ENCODE measurements at places on chromosomes 16 and 17.

DNA sequence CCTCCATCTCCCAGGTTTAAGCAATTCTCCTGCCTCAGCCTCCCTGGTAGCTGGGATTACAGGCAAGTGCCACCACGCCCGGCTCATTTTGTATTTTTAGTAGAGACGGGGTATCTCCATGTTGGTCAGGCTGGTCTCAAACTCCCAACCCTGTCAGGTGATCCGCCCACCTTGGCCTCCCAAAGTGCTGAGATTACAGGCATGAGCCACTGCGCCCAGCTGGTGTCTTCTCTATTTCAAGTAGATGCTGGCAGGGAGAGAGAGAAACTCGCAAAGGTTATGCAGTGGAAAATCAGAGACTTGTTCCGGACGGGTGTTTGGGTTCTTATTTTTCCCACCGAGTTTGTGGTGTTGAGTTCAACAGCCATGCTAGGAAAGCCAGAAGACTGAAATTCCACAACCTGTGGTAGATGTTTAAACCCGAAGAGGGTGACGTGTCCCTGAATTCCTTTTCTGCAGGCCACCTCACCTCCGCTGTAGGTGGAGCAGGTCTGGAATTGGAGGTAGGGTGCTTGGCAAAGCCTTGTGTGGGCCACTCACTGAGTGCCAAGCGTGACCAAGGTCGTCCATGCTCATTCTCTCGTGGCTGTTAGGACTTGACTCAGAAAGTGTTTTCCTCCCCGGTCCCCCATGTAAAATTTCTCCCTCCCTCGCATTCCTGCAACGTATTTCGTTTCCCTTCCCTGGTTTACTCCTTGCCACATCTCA is 7.3 kb upstream of the ZDHHC7 start:
- DNase-seq: no peak

DNA sequence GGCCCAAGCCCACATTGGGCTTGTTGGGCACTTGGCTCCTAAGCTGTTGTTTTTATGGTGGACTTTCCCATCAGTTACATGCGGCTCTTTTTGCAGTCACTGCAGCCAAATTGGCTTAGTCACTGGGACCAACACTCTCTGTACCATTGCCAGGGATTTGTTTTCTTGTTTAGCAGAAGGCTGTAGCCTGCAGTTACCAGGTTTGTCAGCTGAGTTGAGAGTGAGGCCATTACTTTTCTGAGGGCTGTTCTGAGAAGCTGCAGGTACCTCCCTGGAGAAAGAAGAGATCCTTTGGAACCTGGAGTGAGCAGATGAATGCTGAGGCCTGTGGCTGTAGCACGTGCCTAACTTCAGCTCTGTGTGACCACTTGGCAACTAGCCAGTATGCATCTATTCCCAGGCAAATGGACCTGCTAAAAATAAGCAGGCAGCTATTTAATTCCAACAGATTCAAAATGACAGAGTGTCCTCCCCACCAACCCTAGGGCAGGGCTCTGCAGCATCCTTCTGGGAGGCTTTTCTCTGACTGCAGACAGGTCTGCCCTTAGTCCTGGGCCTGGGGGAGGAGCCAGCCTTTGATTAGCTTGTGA is 12.9 kb downstream of the AKAP1 start:
- no peak for DNase-seq

- DNase-seq: peak; percentile 54
Observed at GRCh38 chr17:81513753-81514488, 1.3 kb upstream of the ACTG1 start.

DNA sequence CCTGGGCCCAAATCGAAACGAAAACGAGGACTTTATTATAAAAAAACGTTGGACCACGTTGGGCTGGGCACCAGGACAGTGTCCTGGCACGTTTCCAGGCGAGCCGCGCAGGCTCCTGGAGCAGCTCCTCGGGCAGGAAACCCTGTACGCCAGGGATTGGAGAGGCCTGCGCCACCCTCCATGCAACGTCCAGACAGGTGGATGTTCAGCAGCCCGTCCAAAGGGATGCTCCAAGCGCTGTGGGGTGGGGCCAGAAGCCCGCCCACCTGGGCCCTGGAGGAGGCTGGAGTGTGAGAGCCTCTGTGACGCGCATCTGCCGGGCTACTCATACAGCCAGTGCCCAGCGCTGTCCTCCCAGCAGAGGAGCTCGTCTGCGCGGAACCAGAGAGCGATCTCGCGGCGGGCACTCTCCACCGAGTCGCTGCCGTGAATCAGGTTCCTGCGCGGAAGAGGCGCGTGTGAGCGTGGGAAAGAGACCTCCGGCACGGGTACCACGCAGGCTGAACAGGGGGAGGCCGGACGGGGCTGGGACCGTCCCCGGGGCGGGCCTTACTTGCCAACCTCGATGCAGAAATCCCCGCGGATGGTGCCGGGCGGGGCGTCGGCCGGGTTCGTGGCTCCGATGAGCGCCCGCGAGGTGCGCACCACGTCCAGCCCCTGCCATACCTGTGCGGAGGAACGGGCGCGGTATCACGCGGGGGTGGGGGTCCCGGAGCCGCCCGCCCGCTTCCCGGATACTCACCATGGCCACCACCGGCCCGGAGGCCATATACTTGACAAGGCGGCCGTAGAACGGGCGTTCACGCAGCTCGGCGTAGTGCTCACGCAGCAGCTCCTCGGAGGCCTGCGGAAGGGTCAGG is 785 bp downstream of the NME3 start:
- DNase-seq: peak; percentile 50

GRCh38 chr17:42673266-42673884 is 3.4 kb downstream of the PLEKHH3 start:
- DNase-seq: no peak

- no peak for DNase-seq
Observed at GRCh38 chr16:85126705-85127378, 14.6 kb upstream of the CIBAR2 start.

- no peak for DNase-seq
Observed at GRCh38 chr16:14011001-14011400, 60.1 kb upstream of the MRTFB start.

DNA sequence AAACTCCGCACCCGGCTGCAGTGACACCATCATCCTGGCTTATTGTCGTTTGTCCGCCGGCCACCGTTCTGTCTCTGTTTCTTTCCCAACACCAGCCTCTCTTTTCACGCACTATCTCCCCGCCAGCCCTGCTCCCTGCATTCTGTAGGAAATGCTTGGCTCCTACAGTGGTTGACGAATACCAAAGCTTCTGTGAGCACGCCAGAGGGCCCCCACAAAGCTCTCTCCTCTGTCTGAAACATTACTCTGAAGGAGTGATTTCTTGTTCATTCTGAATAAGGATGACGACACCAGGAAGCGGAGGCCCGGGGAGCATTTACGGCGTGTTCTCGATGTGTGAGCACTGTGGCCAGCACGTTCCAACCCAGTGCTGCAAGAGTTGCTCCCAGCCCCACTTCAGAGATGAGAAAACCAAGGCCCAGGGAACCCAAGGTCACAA is 58.8 kb downstream of the ADCY9 start:
- no peak for DNase-seq

DNA sequence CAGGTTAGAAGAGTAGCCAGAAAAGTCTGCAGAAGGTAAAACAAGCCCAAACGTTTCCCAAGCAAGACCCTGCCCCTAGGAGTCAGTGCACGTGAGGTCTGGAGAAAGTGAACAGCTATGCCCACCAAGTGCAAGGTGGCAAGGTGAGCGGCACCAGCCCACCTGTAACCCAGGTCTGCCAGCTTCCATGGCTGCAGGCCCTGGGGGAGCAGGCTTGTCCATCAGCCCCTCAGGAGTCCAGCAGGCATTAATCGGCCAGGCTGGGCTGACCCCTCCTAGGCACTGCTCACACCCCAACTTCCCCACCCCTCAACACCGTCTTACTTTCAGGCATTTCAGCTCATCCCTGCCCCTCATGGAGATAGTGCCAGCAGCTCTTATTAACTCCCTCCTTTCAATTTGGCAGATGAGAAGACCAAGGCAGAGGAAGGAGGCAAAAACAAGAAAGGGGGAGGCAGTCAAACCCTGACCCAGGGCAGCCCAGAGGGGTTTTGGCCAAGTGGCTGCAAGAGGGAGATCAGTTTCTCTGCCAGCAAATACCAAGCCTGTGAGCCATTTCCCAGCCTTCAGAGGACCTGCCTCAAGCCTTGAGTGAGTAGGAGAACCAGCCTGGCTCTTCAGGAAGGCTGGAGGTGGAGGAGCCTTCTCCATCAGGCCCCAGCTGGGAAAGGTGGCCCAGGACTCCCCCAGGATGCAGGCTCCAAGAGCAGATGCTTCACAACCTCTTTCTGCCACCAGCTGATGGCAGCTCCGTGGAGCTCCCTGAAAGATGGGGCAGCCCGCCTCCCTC is 14.7 kb downstream of the BEAN1 start:
- DNase-seq: no peak

GRCh38 chr16:10511829-10512228 is 68.6 kb downstream of the EMP2 start:
- no peak for DNase-seq

DNA sequence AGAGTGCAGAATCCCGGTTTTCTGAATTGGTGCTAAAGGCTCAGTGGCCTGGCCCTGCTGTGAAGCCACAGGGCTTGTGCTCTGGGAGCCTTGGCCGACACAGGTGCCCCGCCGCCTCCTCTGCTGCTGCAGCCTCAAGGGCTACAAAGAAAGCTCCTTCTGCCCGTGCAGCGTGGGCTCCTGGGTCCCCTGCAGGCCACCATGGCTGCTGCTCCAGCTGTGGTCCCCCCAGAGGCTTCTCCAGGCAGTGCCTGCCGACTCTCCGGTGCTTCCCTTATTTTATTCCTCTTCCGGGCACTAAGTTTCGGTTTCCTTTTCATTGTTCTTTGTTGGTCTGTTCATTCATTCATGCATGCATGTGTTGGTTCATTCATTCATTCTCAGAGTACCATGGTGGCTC is 53.1 kb downstream of the CMIP start:
- peak; percentile 45 for DNase-seq

DNA sequence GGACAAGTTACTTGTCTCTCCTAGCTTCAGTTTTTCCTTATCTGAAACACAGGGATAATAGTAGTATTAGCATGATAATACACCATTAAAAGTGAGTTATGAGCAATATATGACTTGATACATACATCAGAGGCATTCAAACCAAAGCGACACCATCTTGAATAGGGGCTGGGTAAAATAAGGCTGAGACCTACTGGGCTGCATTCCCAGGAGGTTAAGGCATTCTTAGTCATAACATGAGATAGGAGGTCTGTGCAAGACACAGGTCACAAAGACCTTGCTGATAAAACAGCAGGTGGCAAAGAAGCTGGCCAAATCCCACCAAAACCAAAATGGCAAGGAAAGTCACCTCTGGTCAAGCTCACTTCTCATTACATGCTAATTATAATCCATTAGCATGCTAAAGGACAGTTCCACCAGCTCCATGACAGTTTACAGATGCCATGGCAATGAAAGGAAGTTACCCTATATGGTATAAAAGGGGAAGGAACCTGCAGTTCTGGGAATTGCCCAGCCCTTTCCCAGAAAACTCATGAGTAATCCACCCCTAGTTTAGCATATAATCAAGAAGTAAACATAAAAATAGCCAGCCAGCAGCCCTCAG is 37.2 kb upstream of the HS3ST3A1 start:
- DNase-seq: peak; percentile 31

DNA sequence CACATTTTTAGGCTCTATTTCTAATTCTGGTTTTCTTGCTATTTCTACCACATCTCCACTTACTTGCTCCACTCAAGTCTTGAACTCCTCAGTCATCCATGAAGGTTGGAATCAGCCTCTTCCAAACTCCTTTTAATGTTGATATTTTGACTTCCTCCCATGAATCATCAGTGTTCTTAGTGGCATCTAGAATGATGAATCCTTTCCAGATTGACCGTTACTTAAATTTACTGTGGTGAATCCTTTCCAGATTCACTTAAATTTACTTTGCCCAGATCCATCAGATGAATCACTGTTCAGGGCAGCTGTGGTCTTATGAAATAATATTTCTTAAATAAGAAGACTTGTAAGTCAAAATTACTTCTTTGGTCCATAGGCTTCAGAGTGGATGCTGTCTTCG is 32.4 kb downstream of the CLTC start:
- no peak for DNase-seq

GRCh38 chr16:6891496-6891895 is 441.1 kb upstream of the RBFOX1 start:
- no peak for DNase-seq

DNA sequence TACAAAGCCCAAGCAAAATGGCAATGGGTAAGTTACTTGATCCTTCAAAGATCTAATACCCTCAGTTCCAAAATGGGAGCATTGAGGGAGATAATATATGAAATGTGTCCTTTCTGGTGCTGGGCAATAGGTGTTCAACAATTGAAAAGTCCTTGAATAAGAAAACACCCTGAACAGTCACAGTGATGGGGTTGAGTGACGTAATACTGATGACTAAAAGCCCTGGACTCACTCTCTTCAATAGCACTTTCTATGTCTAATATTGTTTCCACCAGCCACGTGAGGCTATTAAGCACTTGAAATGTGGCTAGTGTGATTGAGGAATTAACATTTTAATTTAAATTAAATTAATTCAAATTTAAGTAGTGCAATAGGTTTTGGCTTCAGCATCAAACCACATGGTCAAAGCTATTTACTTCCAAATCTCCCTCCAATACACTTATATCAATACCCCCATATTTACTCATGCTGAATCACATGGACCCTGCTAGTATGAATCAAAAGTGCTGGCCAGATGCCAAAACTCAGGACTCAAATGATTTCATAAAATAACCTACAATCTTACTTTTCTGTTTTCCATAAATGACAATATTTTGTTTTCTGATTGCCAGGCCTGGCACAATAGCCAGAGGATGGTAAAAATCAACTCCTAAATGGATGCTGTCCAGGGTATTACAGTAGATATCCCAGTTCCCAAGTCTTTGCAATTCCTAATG is 516.2 kb downstream of the HAPSTR1 start:
- no peak for DNase-seq

GRCh38 chr16:89636663-89637062 is 20.8 kb downstream of the CHMP1A start:
- DNase-seq: no peak

DNA sequence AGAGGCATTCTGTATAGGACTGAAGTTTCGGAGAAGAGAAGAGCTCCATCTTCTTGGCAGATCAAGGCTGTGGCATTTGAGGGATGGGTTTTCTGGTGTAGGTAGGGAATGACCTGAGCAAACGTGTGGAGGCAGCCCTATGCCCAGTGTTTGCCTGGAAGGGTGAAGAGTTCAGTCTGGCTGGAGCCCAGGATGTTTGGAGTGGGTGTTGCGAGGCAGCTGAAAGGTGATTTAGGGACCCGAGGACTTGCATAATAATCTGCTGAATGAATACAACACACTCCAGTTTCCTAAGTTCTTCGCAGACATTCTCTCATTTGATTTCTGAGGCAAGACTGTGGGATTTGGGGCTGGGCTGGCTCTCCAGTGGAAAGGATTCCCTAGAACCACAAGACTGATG is 186.2 kb downstream of the CYLD start:
- no peak for DNase-seq

GRCh38 chr16:49365711-49366509 is 7.7 kb upstream of the C16orf78 start:
- DNase-seq: no peak

GRCh38 chr17:37706446-37706845 is 38.4 kb downstream of the HNF1B start:
- DNase-seq: no peak
